Cardiac muscle cell (in vitro differentiated cells and primary cell): ENCODE measurements at places on chromosomes 16 and 17. TPM values are rescaled to one million over a fixed set of nuclear protein-coding genes. Genes with fewer than 3 reads are reported as not detected.
A peak's percentile ranks its signal among the peaks of the same experiment; 100 is the strongest.

- peaks cover 27% of the 10 kb centered on the region for H3K4me1 ChIP-seq
- no peaks in the 10 kb centered on the region for H3K27me3 ChIP-seq
Observed at GRCh38 chr17:75340631-75341030, 51.4 kb upstream of the SLC25A19 start.

GRCh38 chr16:75660726-75661302 is 13.2 kb downstream of the TERF2IP start:
- peak; percentile 12 for DNase-seq
- H3K4me1 ChIP-seq = no peaks in the 10 kb centered on the region
- no peak overlapping the region for H3K27ac ChIP-seq
- no peaks in the 10 kb centered on the region for H3K27me3 ChIP-seq

The KRTAP4-6 gene
- total RNA-seq = not detected in 2 replicates

- peaks cover 25% of the 10 kb centered on the region for H3K27me3 ChIP-seq
- H3K4me3 ChIP-seq = peak overlapping the region; percentile 96
- H3K27ac ChIP-seq = peak overlapping the region; percentile 79
- H3K4me1 ChIP-seq = peaks cover 8% of the 10 kb centered on the region
Observed at GRCh38 chr16:84144209-84144858, 643 bp downstream of the HSDL1 start.

DNA sequence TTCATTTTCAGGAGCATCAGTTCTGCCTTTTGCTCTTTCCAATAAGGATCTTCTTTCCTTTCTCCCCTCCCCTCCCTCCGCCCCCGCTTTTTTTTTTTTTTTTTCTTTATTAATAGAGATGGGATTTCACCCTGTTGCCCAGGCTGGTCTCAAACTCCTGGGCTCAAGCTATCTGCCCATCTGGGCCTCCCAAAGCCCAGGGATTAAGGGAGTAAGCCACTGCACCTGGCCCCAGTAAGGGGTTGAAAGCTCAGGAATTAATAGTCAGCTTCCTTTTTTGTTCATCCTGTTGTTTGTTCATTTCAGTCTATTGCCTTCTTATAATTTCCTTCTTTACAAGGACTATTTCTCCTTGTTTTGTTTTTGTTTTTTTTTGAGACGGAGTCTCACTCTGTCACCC is 7.9 kb upstream of the C17orf58 start:
- H3K4me1 ChIP-seq = no peaks in the 10 kb centered on the region
- no peaks in the 10 kb centered on the region for H3K36me3 ChIP-seq
- no peak for DNase-seq
- no peak overlapping the region for H3K4me3 ChIP-seq
- H3K27ac ChIP-seq = no peak overlapping the region

DNA sequence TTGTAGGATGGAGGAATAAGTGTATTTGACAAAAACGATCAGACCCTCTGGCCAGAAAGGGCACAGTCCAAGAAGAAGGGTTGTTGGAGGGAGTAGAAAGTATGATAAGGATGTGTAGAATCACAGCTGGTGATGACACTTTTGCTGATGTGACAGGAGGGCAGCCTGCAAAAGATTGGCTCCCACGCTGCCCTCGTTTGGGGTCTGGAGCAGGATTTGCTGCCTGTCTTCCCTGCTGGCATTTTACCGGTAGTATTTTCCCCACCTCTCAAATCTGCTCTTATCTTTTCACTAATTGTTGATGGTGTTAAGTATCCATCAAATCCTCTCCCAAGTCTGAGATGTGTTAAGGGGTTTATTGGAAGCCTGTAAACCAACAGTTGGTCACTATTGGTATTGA is 208.8 kb downstream of the CCDC182 start:
- H3K36me3 ChIP-seq = no peaks in the 10 kb centered on the region
- DNase-seq = no peak
- no peak overlapping the region for H3K27ac ChIP-seq
- no peak overlapping the region for H3K4me3 ChIP-seq
- peaks cover 50% of the 10 kb centered on the region for H3K4me1 ChIP-seq
- no peaks in the 10 kb centered on the region for H3K27me3 ChIP-seq

The ZC3H7A gene
- total RNA-seq = 36.5 and 55.5 TPM in 2 replicates

DNA sequence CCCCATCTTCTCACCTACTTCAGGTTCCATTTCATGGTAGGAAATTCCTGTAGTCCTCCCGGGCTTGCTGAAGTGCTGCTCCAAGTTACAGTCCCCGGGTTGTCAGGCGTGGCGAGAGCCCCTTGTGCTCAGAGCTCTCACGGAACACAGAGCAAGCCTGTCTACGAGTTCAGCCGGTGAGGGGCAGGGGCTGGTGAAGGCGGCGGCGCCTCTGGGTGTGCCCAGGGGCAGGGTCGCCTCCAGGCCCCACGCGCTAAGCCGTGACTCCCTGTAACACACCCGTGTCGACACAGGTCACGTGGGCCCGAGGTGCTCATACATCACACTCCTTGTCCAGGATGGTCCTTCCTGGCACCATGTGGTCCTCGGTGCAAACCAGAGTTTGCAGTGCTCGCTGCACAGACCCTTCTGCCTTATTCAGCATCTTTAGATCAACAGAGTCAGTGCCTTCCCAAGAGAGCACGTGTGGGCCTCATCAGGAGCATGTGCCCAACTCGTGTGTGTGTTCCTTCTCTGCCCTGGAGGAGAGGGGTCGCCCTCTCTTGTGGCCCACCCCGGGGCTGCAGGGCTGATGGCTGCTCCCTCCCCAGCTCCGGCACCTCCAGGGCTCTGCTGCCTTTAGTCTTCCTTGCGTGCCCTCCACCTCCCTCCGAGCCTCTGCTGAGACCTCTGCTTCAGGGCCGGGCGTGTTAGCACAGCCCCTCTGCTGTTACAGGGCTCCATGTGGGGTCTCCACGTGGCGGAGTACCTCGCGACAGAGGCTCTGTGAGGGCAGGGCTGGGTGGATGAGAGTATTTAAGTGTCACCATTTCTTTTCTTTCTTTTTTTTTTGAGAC is 51.2 kb downstream of the WDR45B start:
- H3K4me3 ChIP-seq = no peak overlapping the region
- no peaks in the 10 kb centered on the region for H3K27me3 ChIP-seq
- no peak overlapping the region for H3K27ac ChIP-seq
- peaks cover 22% of the 10 kb centered on the region for H3K36me3 ChIP-seq

DNA sequence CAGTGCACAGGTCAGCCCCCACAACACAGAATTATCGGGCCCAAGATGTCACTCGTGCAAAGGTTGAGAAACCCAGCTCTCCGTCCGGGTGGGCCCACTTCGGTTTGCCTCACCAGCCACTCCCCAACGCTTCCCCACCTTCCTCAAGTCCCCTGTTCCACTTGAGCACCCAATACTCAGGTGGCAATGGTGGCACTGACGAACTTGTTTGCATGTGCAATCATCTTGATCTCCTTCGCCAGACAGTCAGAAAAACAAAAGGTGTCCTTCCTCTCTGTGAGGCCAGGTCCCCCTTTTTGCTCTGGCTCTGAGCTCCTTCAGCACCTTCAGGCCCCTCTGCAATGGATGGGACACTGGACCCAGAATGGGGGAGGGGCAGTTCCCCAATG is 3.7 kb downstream of the GGA2 start:
- H3K36me3 ChIP-seq = peaks cover under 1% of the 10 kb centered on the region
- H3K27ac ChIP-seq = no peak overlapping the region
- H3K4me3 ChIP-seq = no peak overlapping the region

The SKAP1 gene
- total RNA-seq = 0.36 TPM in 1 of 2 replicates, not detected in the other

GRCh38 chr17:64788286-64789060 is 126.4 kb upstream of the SMURF2 start:
- no peaks in the 10 kb centered on the region for H3K27me3 ChIP-seq
- no peaks in the 10 kb centered on the region for H3K36me3 ChIP-seq
- no peak overlapping the region for H3K27ac ChIP-seq
- H3K4me1 ChIP-seq = no peaks in the 10 kb centered on the region
- no peak for DNase-seq
- no peak overlapping the region for H3K4me3 ChIP-seq

- no peak overlapping the region for H3K27ac ChIP-seq
- peaks cover 38% of the 10 kb centered on the region for H3K4me1 ChIP-seq
- DNase-seq = no peak
Observed at GRCh38 chr17:49869038-49869374, 21.1 kb upstream of the TAC4 start.

The KCNJ2 gene
- 0.14 and 0.66 TPM in 2 replicates for total RNA-seq

DNA sequence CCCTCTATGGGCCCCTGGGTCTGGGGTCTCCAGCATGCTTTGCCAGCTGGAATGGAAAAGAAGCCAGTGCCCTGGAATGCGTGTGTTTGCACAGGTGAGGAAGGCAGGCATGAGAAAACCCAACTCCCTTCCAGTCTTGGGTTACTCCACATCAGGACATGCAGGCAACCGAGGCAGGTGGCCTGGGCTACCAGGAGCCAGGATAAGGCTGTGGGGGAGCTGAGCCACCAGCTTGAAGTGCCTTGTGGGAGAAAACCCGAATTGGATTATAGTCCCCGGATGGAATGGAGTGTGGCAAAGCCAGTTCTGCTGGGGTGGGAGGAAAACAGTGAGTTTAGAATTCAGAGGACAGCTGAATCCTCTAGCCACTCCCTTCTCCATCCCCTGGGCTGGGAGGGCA is 7.2 kb downstream of the SRCIN1 start:
- H3K4me1 ChIP-seq = peaks cover 20% of the 10 kb centered on the region
- H3K36me3 ChIP-seq = no peaks in the 10 kb centered on the region
- peaks cover 9% of the 10 kb centered on the region for H3K27me3 ChIP-seq
- peak; percentile 84 for DNase-seq
- no peak overlapping the region for H3K4me3 ChIP-seq
- no peak overlapping the region for H3K27ac ChIP-seq

GRCh38 chr17:274902-275301 is 77.7 kb downstream of the RPH3AL start:
- no peak overlapping the region for H3K27ac ChIP-seq
- no peaks in the 10 kb centered on the region for H3K4me1 ChIP-seq
- no peak overlapping the region for H3K4me3 ChIP-seq
- H3K27me3 ChIP-seq = no peaks in the 10 kb centered on the region
- H3K36me3 ChIP-seq = no peaks in the 10 kb centered on the region

DNA sequence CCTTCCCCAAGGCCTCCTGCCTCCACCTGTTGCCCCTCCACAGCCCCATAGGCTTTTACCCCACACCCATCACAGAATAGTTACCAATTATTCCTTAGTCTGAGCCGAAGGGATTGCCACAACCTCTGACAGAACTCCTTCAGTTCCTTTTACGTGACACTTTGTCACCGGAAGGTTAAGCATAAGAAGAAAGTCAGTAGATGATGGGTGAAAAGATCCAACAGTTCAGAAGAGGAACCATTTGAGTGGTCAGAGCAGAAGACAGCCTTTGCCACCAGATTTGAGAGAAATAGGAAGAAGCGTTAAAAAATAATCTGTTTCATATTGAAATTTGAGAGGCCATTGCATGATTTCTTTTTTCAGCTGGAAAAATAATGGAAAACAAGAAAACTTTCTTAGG is 1.2 kb downstream of the SRR start:
- no peak overlapping the region for H3K27ac ChIP-seq
- no peaks in the 10 kb centered on the region for H3K4me1 ChIP-seq
- H3K27me3 ChIP-seq = no peaks in the 10 kb centered on the region
- no peak for DNase-seq
- H3K4me3 ChIP-seq = no peak overlapping the region
- H3K36me3 ChIP-seq = peaks cover 4% of the 10 kb centered on the region

The TUBG2 gene
- 47.1 and 62.7 TPM in 2 replicates for total RNA-seq

The CNGB1 gene
- total RNA-seq = not detected in 2 replicates

DNA sequence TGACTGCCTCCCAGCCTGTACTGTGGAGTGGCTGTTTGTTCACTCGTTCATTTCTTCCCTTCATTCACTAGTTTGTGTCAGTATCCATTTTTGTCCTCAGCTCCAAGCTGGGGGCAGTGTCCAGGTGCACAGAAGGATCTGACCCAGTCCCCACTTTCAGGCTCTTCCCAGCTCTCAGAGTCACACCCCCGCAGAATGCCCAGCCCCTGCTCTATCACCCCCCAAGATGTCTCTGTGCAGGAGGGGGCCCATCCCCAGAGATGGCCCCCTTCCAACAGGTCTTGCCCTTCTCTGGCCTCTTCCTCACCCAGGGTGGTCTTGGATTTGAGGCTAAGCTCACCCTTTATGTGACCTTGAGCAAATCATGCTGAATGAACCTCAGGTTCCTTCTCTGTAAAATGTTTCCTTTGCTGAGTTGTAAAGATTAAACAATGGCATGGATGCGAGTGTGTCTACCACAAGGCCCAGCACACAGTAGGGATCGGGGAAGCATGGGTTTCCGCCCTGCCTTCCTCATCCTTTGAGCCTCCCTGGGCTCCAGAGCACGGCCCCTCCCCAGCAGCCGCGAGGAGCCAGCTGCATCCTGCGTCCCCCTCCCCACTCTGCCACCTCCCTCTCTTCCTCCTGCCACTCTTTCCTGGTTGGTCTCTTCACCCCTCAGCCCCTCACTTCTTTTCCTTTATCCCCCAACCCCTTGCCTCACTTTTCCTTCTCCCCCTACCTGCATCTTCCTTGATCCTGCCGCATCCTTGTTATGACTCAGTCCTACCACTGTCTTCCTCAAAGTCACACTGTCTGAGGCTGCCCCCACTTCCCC is 2.8 kb downstream of the FBXL19 start:
- peaks cover 13% of the 10 kb centered on the region for H3K4me1 ChIP-seq
- H3K27me3 ChIP-seq = no peaks in the 10 kb centered on the region
- DNase-seq = no peak
- peak overlapping the region; percentile 66 for H3K27ac ChIP-seq

GRCh38 chr16:61897657-61898056 is 138.6 kb downstream of the CDH8 start:
- H3K4me1 ChIP-seq = no peaks in the 10 kb centered on the region
- H3K36me3 ChIP-seq = no peaks in the 10 kb centered on the region
- no peak for DNase-seq
- no peak overlapping the region for H3K4me3 ChIP-seq

- H3K4me3 ChIP-seq = no peak overlapping the region
- H3K4me1 ChIP-seq = no peaks in the 10 kb centered on the region
- no peaks in the 10 kb centered on the region for H3K36me3 ChIP-seq
- no peaks in the 10 kb centered on the region for H3K27me3 ChIP-seq
Observed at GRCh38 chr16:73304008-73304774, 256.3 kb upstream of the ZFHX3 start.

The GABARAPL2 gene
- 125 and 139 TPM in 2 replicates for total RNA-seq

The CCL4 gene
- not detected in 2 replicates for total RNA-seq

GRCh38 chr17:61575352-61575975 is 15.6 kb downstream of the NACA2 start:
- no peaks in the 10 kb centered on the region for H3K4me1 ChIP-seq
- no peak overlapping the region for H3K4me3 ChIP-seq
- H3K27me3 ChIP-seq = no peaks in the 10 kb centered on the region
- no peak overlapping the region for H3K27ac ChIP-seq
- no peaks in the 10 kb centered on the region for H3K36me3 ChIP-seq

GRCh38 chr17:54941285-54941684 is 27.2 kb downstream of the COX11 start:
- no peak overlapping the region for H3K27ac ChIP-seq
- H3K27me3 ChIP-seq = no peaks in the 10 kb centered on the region
- H3K4me3 ChIP-seq = no peak overlapping the region

GRCh38 chr16:50297301-50298074 is 31.1 kb downstream of the ADCY7 start:
- no peak overlapping the region for H3K27ac ChIP-seq
- H3K36me3 ChIP-seq = no peaks in the 10 kb centered on the region
- H3K27me3 ChIP-seq = no peaks in the 10 kb centered on the region
- no peak for DNase-seq
- H3K4me1 ChIP-seq = peaks cover 9% of the 10 kb centered on the region

The ABCA8 gene
- 9.1 and 10.8 TPM in 2 replicates for total RNA-seq
